Stimulated activated effector memory CD8-positive, alpha-beta T cell treated with anti-CD3 and anti-CD28 coated beads, Interleukin-12 subunit alpha, Interleukin-12 subunit beta, amount 100 ng/mL, for 72 hours (primary cell): ENCODE measurements at places on chromosomes 7 and 10.

DNA sequence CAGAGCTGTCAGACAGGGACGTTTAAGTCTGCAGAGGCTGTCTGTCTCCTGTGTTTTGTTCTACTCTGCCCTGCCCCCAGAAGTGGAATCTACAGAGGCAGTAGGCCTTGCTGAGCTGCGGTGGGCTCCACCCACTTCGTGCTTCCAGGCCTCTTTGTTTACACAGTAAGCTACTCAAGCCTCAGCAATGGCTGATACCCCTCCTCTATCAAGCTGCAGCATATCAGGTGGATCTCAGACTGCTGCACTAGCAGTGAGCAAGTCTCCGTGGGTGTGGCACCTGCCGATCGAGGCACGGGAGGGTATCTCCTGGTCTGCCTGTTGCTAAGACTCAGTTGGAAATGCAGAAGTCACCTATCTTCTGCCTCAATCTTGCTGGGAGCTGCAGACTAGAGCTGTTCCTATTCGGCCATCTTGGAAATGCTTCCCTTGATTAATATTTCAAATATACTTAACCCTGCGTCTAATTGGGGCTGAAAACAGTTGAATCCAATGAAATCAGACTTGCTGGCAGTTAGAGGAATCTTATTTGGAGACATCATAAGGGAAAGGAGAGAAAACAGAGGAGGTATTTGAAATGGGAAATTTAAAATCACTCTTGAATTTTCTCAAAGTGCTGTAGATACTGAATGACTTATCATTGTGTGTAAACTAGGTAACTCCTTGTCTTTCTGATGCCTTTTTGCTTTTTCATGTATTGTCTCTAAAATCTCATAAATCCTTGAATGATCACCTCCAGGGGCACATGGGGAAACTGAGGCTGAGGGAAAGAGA, 13.8 kb upstream of the CYP3A5 start:
- DNase-seq: no peak

DNA sequence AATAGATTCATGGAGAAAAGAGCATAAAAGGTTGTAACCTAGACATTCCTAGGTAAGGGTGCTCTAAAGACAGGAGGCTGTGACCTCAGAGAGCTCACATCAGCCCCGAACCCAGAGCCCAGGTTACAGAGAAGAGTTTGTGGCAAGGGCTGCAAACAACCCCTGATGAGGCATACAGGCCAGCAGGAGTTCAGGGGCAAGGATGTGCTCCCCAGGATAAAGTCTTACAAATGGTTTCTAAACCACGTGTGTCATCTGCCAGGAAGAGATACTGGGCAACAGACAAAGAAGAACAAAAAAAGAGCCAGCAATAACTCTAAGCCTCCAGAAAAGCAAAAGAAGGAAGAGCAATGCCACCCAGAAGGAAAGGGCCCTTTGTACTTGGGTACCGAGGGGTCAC, 27.7 kb downstream of the NCAPG2 start:
- no peak for DNase-seq

GRCh38 chr7:42151309-42151708, 85.7 kb downstream of the GLI3 start:
- DNase-seq: no peak

- no peak for DNase-seq
These were observed 70.0 kb downstream of the ALOX5 start for GRCh38 chr10:45444022-45444421.

DNA sequence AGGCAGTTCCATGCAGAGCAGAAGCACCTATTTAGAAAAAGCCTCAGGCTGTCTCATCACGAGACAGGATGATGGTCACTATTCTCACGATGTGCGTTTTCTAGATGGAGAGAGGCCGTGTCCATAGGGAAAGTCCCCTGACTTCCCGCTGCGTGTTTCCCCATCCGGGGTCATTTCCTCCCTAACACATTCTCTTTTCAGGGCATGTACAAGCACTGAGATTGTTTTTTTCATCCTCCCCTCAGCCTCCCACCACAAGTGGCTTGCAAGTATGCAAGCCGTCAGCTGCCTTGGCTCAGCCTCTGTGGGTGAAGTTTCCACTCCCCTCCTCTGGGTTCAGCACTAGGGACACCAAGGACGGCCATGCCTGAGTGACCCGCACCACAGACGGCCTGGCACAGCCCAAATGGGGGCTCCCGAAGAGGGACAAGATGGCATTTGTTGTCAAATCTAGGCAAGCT, 2.7 kb upstream of the CALML5 start:
- no peak for DNase-seq

DNA sequence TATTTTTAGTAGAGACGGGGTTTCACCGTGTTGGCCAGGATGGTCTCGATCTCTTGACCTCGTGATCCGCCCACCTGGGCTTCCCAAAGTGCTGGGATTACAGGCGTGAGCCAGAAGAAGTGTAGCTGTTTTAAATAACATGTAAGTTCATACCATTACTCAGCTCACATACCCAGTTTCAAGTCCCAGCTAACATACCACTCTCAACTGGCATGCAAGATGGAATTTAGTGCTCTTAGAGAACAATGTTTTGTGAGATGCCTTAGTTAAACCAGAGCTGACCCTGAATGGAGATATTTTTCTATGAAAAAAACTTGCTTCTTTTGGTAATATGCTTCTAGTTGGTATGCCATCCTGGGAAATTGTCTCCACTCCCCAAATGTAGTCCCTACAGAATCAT, 37.3 kb downstream of the HBP1 start:
- DNase-seq: no peak

DNA sequence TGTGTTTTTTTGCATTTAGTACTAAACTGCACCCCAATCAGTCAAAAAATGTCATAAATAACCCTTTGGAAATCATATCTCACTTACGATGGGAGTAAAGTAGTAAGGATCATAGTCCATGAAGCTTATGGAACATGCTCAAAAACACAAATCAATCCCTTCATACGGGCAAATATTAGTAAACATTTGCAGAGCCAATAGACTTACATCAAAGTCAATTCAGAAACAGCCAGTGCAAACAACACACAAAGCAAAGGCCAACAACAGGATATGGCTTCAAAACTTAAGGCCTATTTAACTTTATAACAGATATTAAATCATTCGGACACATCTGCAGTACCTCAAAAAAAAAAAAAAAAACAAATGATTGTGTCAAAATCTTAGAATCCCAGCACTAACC, 32.1 kb downstream of the SGCE start:
- DNase-seq: no peak

GRCh38 chr7:44438816-44439215, 51.6 kb downstream of the NUDCD3 start:
- no peak for DNase-seq

DNA sequence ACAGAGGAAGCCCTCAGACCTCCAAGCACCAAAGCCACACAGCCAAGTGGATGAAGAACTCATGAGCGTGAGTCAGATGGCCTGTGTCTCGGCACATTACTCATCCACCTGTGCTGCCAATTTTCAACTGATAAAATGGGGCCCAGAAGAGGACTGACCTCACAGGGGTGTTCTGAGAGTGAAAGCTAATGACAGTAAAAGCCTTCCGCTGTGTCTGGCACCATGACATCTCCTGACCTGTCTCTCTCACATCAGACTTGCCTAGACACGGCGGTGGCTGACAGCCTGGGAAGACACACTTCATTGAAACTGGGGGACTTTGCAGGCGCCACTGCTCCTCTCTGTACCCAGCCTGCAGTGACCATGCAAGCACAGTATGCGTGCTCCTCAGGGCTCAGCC, 8.3 kb upstream of the SLC18A3 start:
- DNase-seq: no peak

- DNase-seq: no peak
These were observed 7.7 kb downstream of the GRM8 start for GRCh38 chr7:127245002-127245401.

DNA sequence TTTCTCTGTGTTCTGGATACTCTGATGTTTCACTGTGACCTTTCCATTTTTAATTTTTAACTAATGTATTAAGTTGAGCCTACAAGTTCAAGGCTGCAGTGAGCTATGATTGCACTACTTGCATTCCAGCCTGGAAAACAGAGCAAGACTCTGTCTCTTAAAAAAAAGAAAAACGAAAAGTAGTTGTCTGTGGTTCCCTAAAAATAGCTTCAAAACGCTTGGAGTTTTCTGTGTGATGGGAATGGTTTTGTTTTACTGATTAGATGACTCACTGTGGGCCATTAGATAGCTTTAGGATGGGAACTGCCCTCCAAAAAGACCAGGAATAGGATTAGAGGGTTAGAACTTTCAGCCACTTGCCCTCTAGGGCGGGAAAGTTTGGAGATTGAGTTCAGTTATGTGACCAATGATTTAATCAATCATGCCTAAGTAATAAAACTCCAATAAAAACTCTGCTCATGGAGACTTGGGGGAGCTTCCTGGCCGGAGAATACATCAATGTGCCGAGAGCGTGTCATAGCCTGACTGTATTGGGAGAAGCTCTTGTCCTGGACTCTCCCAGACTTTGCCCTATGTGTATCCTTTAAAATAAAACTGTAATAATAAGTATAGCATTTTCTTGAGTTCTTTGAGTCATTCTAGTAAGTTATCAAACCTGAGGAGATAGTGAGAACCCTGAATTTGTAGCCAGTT, 147.1 kb downstream of the LYZL1 start:
- DNase-seq: no peak

DNA sequence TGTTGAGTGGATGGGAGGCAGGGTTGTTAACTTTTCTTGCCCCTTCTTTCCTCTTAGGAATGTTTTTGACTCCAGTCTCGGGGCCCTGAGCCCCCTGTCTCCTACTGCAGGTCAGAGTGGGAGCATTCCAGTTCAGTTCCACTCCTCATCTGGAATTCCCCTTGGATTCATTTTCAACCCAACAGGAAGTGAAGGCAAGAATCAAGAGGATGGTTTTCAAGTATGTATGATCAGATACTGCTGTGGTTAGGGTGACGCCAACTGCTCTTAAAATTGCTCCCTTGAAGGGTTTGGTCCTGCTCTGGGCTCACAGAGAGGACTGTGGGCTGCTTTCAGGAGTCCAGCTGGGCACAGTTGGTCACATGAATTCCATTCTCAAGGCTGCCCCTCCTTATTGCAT, 22.0 kb downstream of the VWA2 start:
- no peak for DNase-seq

DNA sequence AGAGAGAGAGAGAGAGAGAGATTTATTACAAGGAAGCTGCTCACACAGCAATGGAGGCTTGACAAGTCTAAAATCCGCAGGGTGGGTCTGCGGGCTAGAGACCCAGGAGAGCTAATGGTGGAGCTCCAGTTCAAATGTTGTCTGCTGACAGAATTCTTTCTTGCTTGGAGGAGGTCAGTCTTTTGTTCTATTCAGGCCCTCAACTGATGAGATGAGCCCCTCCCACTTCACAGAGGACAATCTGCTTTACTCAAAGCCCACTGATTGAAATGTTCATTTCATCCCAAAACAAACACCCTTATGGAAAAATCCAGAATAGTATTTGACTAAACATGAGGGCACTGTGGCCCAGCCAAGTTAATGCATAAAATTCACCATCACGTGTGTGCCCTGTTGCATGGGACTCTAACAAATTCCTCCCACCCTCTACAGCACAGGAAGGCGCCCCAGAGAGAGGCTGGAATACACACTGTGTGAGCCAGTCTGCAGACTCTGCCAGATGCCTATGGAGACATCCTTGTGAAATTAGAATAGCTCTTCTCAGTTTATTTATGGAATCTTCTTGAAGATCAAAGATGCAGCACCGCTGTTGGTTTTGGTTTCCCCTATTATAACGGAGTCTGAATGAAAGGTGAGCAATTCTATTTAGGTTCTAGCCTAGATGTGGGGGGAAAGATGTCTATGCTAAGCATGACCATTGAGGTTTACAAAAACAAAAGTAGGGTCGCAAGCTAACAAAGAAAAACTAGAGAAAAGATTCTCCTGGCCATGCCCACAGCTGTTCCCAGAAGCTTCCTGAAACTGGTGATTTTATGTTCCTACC, 123.0 kb upstream of the SFMBT2 start:
- no peak for DNase-seq
